ENCODE measurements at places on chromosomes 1 and 21. TPM values are rescaled to one million over a fixed set of nuclear protein-coding genes. Genes with fewer than 3 reads are reported as not detected.

The HUNK gene
- 0.05 TPM for total RNA-seq

The LRRC52 gene
- total RNA-seq = not detected

The TAS1R1 gene
- not detected for total RNA-seq

The ASPM gene
- total RNA-seq = 26.9 TPM

The OR2T29 gene
- not detected for total RNA-seq

The LINGO4 gene
- not detected for total RNA-seq

The PLEKHO1 gene
- total RNA-seq = 9.1 TPM

The EXTL1 gene
- 0.10 TPM for total RNA-seq

The NUP210L gene
- 0.05 TPM for total RNA-seq

The HSD3B2 gene
- 1.2 TPM for total RNA-seq

The CYP2J2 gene
- not detected for total RNA-seq

The ABCD3 gene
- total RNA-seq = 40.5 TPM

The PAPPA2 gene
- total RNA-seq = 0.03 TPM

The SPRR2A gene
- not detected for total RNA-seq

The GPR153 gene
- 5.5 TPM for total RNA-seq

The ZSCAN20 gene
- total RNA-seq = 6.9 TPM

The COL11A1 gene
- total RNA-seq = 106 TPM

The MYBPH gene
- not detected for total RNA-seq

The RIIAD1 gene
- total RNA-seq = not detected

The PPP1R12B gene
- total RNA-seq = 13.1 TPM

The FASLG gene
- not detected for total RNA-seq

The NBPF11 gene
- total RNA-seq = 9.2 TPM

The CENPL gene
- total RNA-seq = 28.7 TPM

Measured in Panc1 (cell line).